ENCODE measurements at places on chromosomes 4 and X.

DNA sequence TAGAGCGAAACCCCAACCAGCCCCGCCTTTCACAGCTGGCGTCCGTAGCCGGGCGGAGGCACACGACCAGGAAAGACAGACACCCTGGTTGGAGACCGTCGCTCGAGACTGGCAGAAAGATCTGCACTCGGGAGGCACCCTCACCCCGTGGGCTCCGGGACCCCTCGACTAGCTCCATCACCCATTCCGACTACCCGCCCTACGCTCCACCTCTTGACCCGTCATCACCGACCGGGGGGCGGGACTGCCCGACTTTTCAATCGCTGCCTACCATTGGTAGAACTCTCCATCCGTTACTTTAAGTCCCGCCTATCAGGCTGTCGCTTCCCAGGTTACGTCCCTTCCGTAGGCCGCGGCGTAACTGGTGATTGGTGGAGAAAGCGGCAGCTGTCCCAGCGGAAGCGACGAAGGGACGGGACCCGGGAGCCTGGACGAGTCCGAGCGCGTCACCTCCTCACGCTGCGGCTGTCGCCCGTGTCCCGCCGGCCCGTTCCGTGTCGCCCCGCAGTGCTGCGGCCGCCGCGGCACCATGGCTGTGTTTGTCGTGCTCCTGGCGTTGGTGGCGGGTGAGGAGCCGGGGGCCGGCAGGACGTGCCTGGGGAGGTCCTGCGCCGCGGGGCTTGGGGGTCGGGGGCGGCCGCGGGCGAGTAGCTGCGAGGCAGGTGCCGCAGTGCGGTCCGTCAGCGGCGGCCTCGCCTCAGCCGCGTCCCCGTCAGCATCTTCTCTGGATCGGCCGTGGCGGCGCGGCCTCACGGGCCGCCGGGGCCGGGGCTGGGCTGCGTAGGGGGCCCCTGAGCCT, at the start of gene ATP6AP2:
Gene ATP6AP2, plus strand, starts transcription at position 434 of the 799 bp plus-strand sequence. Its CDS starts 96 bp downstream, at position 530.
- DNase-seq = peak; percentile 87

- peak; percentile 47 for DNase-seq
These were observed 13.6 kb downstream of the EXOC1 start for GRCh38 chr4:55866973-55867574.

DNA sequence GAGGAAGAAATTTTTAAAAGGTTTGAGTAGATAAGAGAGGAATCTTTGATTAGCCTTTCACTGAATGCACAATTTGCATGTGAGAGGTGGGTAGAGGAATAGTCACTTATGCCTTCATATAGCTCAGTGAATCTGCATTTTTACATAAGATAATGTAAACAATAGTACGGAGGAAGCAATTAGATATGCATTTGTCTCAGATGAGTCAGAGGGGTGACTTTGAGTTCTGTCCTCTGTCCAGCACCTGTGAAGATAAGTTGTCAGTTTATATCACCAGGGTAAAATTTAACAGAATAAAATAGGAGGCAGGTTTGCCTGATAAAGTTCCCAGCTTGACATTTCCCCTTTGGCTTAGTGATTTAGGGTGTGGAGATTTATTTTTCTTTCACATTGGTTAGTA, 841.9 kb downstream of the PCDH18 start:
- no peak for DNase-seq

- DNase-seq = no peak
These were observed 193.9 kb downstream of the ANK2 start for GRCh38 chr4:113243312-113243711.

- DNase-seq = peak; percentile 26
These were observed 5.0 kb downstream of the FGF2 start for GRCh38 chr4:122831515-122832196.

- DNase-seq = no peak
These were observed 107.7 kb upstream of the ATXN3L start for GRCh38 chrX:13427441-13428052.

GRCh38 chr4:138259824-138260223, 17.7 kb upstream of the SLC7A11 start:
- no peak for DNase-seq

- no peak for DNase-seq
These were observed 623 bp downstream of the FGG start for GRCh38 chr4:154611833-154612232.

- no peak for DNase-seq
These were observed 15.1 kb upstream of the UGT2B17 start for GRCh38 chr4:68591204-68591603.

GRCh38 chr4:184395451-184395917, 78.9 kb downstream of the IRF2 start:
- no peak for DNase-seq

DNA sequence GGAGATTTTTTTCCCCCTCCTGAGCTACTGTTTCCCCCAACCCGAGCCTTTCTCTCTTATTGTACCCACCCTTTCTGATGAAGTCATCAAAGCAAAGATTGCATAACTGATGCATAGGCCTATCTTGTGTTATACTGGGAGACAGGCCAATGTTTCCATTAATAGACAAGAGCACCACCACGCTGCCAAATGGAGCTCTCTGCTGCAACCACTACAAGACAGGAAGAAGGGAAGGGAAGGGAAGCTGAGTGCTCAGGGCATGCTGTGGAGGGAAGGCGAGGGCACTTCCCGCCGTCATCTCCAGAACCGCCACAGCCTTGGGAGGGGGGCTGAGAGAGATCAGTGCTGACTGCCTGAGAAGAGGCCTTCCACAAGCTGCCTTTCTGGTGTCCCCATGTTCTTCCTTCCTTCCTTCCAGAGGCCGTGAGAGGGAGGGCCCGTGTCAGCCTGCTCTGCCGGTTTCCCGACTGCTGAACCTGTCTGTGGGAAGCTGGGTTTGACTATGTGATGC, 75.0 kb downstream of the MGST2 start:
- DNase-seq = peak; percentile 14

- no peak for DNase-seq
These were observed 18.2 kb downstream of the RAI2 start for GRCh38 chrX:17842769-17843525.

GRCh38 chr4:121195649-121196048, 31.5 kb upstream of the TNIP3 start:
- no peak for DNase-seq

DNA sequence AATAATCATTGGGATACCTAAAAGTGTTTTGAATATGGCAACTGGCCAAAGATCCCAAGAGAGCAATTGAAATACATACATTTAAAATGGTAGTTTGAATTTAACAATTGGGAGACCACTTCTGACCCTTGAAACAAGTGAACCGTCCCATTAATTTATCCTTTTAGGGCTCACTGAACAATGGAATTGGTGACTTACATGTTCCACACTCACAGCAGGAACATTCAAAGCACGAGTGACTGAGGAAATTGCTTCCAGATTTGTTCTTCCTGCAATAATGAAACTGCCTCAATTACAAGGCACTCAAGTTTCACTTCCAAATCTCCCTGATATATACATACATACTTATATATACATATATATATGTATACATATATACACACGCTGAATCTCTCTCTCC, 20.6 kb downstream of the SLC39A8 start:
- no peak for DNase-seq

- no peak for DNase-seq
These were observed 8.5 kb downstream of the FMR1 start for GRCh38 chrX:147920161-147920666.

DNA sequence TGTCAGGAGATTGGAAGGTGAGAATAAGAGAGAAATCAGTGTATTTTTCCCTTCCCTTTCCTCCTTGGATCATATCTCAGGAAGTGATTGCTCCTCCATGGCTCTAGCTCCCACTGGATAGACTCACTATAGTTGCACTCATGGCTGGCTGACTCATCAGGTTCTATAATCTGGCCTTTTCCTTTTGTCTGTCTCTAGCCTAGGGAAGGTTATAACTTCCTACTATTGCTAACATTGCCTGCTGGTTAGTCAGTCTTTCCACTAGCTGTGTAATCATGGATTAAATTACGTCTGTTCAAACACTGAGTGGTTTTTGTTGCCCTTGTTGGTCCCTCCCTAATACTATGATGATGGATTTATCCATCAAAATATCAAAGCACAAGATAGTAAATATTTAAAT, 195.5 kb upstream of the VEGFC start:
- no peak for DNase-seq

- DNase-seq = no peak
These were observed 1.4 kb downstream of the CXCR3 start for GRCh38 chrX:71616672-71617529.

DNA sequence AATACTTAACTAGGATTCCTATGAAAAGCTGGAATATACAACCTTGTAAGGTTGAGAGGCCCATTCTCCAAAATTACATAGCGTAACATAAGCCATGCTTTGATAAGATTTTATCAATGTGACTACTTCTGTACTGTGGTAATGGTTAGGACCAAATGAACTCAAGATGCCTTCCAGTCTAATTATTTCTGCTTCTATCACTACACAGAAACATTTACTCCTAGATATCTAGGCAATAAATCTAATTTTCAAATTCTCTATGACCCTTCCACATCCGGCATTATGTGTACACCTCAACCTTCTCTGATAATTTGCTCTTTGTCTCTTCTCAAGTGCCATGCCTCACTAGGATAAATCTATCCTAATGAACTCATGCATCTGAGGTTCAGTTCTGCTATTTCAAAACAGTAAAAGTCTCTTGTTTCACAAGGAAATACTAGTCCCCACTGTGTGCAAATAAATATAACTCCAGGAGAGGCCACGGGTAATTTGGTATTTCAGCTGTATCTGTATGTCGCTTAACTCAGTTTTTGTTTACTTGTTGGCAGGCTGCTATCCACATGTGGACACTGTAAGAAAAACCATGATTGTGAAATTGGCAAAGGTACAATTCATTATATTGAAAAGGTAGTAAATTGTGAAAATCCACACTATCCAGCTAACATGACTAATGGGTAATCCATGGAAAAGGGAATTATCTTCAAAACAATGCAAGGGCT, 93.3 kb downstream of the PRDM5 start:
- peak; percentile 66 for DNase-seq

- DNase-seq = no peak
These were observed 11.0 kb upstream of the DUSP9 start for GRCh38 chrX:153635788-153636668.

DNA sequence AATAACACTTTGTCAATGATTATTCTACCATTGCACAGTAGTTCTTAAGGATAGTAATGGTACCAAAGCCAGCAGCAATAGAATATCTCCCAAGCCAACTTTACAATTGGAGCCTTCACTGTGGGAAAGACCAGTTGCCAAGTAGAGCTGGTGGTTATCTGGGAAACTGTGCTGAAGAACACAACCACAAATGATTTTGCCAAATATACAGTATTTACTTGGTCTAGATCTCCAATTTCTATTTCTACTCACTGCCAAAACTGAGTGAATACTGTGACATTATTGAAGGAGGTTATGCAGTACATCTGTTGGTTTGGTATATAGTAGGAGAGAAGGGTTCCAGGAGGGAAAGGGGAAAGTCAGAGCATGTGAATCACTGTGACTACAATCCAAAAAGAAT, 3.8 kb downstream of the TET2 start:
- DNase-seq = no peak

DNA sequence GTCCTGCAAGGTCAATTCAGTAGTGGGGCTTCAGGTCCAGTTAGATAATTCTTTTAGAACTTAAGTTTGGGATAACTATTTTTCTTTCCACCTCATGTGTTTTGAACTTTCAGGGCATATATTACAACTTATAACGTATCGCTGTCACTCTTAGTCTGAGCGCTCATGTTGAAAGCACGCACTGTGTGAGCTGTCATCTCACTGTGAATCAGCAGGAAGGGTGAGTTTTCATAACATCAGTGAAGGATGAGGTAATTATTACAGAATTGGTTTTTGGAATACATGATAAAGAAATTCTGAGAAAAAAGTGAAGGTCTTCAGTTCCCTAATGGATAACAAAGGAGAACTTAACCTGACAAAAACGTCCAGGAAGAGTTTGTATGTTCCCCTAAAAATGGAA, 45.1 kb upstream of the SLC4A4 start:
- no peak for DNase-seq

DNA sequence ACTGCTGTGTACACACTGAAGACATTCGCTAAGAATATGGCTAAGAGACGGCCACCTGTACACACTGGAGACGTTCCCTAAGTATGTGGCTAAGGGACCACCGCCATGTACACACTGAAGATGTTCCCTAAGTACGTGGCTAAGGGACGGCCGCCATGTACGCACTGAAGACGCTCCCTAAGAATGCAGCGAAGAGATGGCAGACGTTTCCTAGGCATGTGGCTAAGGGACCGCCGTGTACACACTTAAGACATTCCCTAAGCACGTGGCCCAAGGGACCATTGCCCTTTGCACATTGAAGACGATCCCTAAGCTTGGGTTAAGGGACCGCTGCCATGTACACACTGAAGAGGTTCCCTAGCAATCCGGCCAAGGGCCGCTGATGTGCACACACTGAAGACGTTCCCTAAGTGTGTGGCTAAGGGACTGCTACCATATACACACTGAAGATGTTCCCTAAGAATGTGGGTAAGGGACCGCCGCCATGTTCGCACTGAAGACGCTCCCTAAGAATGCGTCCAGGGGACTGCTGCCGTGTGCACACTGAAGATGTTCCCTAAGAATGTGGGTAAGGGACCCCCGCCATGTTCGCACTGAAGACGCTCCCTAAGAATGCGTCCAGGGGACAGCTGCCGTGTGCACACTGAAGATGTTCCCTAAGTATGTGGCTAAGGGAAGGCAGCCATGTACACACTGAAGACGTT, 36.7 kb downstream of the DHRSX start:
- DNase-seq = no peak

- DNase-seq = peak; percentile 89
These were observed at the start of gene CXCL8 for GRCh38 chr4:73740353-73740778. Gene CXCL8 (plus strand): TSS chr4:73740569. CDS start chr4:73740659, 90 bp downstream.

- DNase-seq = no peak
These were observed 215.2 kb upstream of the PSAPL1 start for GRCh38 chr4:7649741-7650531.

GRCh38 chrX:63657821-63658220, 127.2 kb downstream of the ARHGEF9 start:
- no peak for DNase-seq

DNA sequence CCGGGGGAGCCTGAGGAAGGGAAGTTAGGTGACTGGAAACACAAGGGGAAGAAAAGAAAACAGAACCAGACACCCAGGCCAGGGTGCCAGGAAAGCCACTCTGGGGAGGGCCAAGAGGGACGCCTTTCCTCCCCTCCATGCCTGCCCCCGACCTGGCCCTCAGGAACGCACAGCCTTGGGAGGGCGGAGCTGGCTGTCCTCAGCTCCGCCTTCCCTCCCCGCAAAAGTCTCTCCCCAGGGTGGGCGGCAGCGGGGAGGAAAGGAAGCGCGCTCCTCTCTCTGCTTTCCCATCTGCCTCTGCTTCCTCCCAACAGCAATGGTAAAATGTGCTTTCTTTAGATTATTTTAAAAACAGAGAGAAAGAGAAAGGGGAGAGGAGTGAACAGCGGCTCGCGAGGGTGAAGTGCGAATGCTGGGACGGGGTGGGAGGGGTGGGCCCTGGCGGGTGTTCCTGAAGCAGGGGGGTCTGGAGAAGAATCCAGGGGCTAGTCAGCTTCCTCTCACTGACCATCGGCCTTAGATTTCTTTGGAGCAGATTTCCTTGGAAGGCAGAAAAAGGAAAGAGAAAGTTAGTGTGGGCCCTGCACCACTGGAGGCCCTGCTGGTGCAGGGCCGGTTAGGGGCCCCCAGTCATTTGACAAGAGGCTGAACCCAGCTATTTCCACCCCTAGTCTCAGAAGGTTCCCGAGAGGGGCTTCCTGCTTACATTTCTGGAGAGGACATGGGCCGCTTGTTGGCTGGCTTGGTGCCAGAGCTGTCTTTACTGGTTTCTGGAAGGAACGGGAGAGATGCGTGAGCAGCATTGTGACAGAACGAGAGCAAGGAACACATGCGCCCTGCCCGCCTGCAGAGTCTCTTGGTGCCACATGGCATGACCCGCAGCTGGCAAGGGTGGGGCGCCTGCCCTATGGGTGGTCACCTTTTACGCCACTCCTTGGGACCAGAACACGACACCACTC, 4.7 kb upstream of the RENBP start:
- DNase-seq = no peak

- no peak for DNase-seq
These were observed 31.0 kb downstream of the RAB40A start for GRCh38 chrX:103488332-103488731.

Data from COR-L47 (cell line).